ENCODE measurements at places on chromosomes 1 and 21.

- H3K4me3 ChIP-seq, result no peak overlapping the region
- no peaks in the 10 kb centered on the region for H3K27me3 ChIP-seq
- H3K36me3 ChIP-seq, result peaks cover 6% of the 10 kb centered on the region
- no peak overlapping the region for H3K27ac ChIP-seq
Observed at GRCh38 chr1:156236164-156236563, 5.8 kb upstream of the BGLAP start.

- H3K4me3 ChIP-seq, result no peak overlapping the region
- no peaks in the 10 kb centered on the region for H3K36me3 ChIP-seq
- DNase-seq, result no peak
- no peaks in the 10 kb centered on the region for H3K27me3 ChIP-seq
Observed at GRCh38 chr1:53553734-53554509, 94.7 kb downstream of the DMRTB1 start.

GRCh38 chr1:19081218-19081893, 124.9 kb upstream of the IFFO2 start:
- no peak overlapping the region for H3K27ac ChIP-seq
- no peak overlapping the region for H3K4me3 ChIP-seq
- no peaks in the 10 kb centered on the region for H3K4me1 ChIP-seq
- DNase-seq, result peak; percentile 35

GRCh38 chr1:174818951-174819350, 180.8 kb upstream of the CACYBP start:
- no peak overlapping the region for H3K4me3 ChIP-seq
- H3K27ac ChIP-seq, result no peak overlapping the region
- no peak for DNase-seq
- no peaks in the 10 kb centered on the region for H3K4me1 ChIP-seq

GRCh38 chr21:39003982-39004633, 179.1 kb downstream of the PSMG1 start:
- DNase-seq, result peak; percentile 51
- no peak overlapping the region for H3K27ac ChIP-seq
- no peaks in the 10 kb centered on the region for H3K27me3 ChIP-seq
- H3K4me1 ChIP-seq, result no peaks in the 10 kb centered on the region
- H3K4me3 ChIP-seq, result no peak overlapping the region

- H3K36me3 ChIP-seq, result no peaks in the 10 kb centered on the region
- no peak overlapping the region for H3K4me3 ChIP-seq
- DNase-seq, result no peak
- H3K27me3 ChIP-seq, result no peaks in the 10 kb centered on the region
- H3K27ac ChIP-seq, result no peak overlapping the region
Observed at GRCh38 chr1:223253916-223254315, 110.1 kb downstream of the SUSD4 start.

GRCh38 chr1:153805886-153806719, 30.9 kb downstream of the SLC27A3 start:
- H3K36me3 ChIP-seq, result peaks cover 10% of the 10 kb centered on the region
- no peak overlapping the region for H3K4me3 ChIP-seq
- H3K27me3 ChIP-seq, result no peaks in the 10 kb centered on the region
- no peak for DNase-seq

- H3K27me3 ChIP-seq, result no peaks in the 10 kb centered on the region
- no peak overlapping the region for H3K27ac ChIP-seq
- no peaks in the 10 kb centered on the region for H3K4me1 ChIP-seq
- no peak for DNase-seq
- H3K4me3 ChIP-seq, result no peak overlapping the region
- H3K36me3 ChIP-seq, result no peaks in the 10 kb centered on the region
Observed at GRCh38 chr1:34695580-34695979, 59.3 kb upstream of the GJB5 start.

DNA sequence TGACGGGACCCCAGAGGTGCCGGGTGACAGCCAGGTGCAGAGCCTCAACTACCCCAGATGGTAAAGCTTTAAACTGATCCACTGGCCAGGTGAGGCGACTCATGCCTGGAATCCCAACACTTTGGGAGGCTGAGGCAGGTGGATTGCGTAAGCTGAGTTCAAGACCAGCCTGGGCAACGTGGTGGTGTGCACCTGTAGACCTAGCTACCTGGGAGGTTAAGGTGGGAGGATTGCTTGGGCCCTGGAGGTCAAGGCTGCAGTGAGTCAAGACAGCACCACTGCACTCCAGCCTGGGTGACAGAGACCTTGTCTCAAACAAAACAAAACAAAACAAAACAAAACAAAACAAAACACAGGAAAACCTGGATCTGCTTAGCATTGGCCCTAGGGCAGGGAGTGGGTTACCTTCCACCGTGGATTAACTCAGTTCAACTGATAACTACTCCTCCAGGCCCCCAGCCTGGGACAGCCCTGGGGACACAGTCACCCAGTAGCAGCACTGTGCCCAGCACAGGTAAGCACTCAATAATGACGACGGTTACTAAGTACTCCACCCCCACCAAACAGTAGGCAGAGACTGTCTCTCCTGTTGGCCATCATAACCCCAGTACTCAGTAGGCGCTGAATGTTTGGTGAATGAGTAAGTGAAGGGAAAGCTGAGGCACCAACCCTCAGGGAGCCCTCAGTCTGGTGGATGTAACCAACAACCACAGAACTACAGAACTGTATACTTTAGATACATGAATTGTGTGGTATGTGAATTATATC, 21.6 kb downstream of the SLC66A1 start:
- H3K4me1 ChIP-seq, result peaks cover 2% of the 10 kb centered on the region
- no peaks in the 10 kb centered on the region for H3K27me3 ChIP-seq
- no peak for DNase-seq
- H3K36me3 ChIP-seq, result no peaks in the 10 kb centered on the region
- H3K4me3 ChIP-seq, result no peak overlapping the region

DNA sequence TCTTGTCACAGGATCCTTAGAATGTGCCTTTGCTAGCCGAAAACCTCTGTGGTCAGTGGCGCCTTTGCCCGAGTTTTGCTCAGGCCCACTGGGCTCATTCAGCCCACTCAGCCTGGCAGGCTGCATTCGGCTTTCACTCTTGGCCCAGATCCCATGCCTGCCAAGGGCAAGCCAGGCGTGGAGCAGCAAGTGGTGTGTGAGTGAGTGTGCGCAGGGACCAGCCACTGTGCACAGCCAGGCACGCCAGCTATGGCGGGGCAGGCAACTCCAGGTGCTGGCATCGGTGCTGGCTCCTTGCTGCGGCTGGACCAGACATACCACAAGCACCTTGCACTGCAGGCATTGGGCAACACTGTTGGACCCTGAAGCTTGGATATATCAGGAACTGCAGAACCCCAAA, 1145.1 kb upstream of the NCAM2 start:
- no peak for DNase-seq
- no peaks in the 10 kb centered on the region for H3K27me3 ChIP-seq
- H3K4me3 ChIP-seq, result no peak overlapping the region
- H3K27ac ChIP-seq, result no peak overlapping the region

DNA sequence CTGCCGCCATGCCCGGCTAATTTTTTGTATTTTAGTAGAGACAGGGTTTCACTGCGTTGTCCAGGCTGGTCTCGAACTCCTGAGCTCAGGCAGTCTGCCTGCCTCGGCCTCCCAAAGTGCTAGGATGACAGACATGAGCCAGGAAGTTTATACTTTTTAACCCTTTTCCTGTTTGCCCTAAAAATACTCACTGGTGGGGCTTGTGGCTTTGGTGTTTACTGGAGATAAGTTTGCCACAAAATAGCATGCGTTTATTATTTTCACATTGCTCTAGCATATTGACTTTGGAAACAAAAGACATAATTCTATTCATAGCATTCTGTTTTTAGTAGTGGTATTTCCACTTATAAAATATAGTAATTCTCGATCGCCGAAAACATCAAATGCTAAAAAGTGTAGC, 19.8 kb upstream of the GTF2B start:
- no peaks in the 10 kb centered on the region for H3K27me3 ChIP-seq
- DNase-seq, result no peak
- H3K4me1 ChIP-seq, result no peaks in the 10 kb centered on the region
- H3K36me3 ChIP-seq, result no peaks in the 10 kb centered on the region
- H3K27ac ChIP-seq, result no peak overlapping the region

- DNase-seq, result no peak
- no peaks in the 10 kb centered on the region for H3K36me3 ChIP-seq
- no peaks in the 10 kb centered on the region for H3K27me3 ChIP-seq
Observed at GRCh38 chr1:84253891-84254290, 47.6 kb upstream of the SAMD13 start.

DNA sequence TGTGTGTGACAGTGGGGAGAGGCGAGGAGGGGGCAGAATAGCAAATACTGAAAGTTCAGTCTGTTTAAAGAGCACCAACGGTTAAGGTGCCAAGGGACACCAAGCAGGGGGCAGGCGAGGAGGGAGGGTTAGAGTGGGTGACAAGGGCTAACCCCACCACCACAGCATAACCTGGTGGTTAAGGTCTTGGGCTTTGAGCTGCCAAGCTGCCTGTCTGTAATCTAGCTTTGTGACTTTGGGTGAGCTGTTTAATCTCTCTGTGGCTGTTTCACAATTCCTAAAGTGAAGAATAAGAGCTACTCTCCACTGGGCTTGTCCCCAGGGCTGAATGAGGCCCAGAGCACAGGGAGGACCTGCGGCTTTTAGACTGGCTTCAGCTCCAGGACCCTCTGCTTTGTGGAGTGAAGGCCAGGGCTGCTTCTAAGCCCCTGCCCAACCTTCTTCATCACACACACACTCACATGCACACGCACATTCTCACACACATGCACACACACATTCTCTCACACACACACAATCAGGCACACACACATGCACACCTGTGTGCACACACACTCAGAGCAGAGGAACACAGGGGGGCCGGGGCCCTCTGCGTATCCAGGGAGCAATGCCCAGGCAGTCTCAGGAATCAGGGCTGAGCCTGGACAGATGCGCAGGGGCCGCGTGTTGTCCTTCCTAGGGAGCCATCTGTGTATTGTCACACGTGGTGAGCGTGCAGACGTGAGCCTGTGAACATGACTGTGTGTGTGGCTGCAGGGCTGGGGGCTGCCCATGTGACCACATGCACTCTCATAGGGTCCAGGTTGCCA, 101.6 kb upstream of the TARDBP start:
- no peak overlapping the region for H3K27ac ChIP-seq
- no peaks in the 10 kb centered on the region for H3K27me3 ChIP-seq

- H3K27ac ChIP-seq, result no peak overlapping the region
- H3K4me3 ChIP-seq, result no peak overlapping the region
- no peaks in the 10 kb centered on the region for H3K4me1 ChIP-seq
- no peaks in the 10 kb centered on the region for H3K27me3 ChIP-seq
Observed at GRCh38 chr1:230915078-230915477, 46.8 kb upstream of the C1orf198 start.

DNA sequence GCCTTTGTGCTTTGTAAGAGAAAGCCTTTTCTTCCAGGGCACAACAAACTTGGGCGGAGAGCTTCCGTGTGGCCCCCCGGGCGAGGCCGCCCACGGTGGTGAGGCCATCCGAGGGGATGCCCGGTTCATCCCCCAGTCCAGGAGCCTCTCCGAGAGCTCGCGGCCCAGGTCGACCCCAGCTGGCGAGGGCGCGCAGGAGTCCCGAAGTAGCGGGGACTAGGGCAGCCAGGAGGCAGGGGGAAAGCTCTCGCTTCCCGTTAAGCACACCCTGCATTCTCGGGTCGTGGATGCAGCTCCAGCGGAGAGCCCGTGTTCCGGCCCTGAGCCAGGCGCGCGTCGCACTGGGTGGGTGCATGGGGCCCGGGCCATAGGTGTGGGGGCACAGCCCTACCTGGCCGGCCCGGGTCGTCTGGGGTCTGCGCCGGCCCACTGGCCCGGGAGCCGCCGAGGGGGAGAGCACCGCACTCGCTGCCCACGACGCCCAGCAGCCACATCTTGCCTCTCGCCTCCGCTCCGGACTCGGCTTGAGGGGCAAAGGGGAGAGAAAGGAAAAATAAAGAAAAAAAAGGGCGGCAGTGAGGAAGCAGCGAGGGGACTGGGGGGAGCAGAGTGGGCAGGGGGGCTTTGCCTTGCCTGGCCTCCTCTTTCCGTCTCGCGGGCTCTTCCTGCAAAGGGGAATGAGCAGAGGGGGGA, 1.8 kb downstream of the RNF220 start:
- H3K36me3 ChIP-seq, result no peaks in the 10 kb centered on the region
- H3K4me3 ChIP-seq, result peak overlapping the region; percentile 17
- H3K4me1 ChIP-seq, result peaks cover 2% of the 10 kb centered on the region
- peaks cover 39% of the 10 kb centered on the region for H3K27me3 ChIP-seq
- peak; percentile 35 for DNase-seq
- no peak overlapping the region for H3K27ac ChIP-seq

GRCh38 chr1:90411185-90411584, 305.9 kb downstream of the BARHL2 start:
- H3K4me3 ChIP-seq, result no peak overlapping the region
- H3K27me3 ChIP-seq, result no peaks in the 10 kb centered on the region
- no peak overlapping the region for H3K27ac ChIP-seq
- DNase-seq, result no peak
- H3K4me1 ChIP-seq, result no peaks in the 10 kb centered on the region

DNA sequence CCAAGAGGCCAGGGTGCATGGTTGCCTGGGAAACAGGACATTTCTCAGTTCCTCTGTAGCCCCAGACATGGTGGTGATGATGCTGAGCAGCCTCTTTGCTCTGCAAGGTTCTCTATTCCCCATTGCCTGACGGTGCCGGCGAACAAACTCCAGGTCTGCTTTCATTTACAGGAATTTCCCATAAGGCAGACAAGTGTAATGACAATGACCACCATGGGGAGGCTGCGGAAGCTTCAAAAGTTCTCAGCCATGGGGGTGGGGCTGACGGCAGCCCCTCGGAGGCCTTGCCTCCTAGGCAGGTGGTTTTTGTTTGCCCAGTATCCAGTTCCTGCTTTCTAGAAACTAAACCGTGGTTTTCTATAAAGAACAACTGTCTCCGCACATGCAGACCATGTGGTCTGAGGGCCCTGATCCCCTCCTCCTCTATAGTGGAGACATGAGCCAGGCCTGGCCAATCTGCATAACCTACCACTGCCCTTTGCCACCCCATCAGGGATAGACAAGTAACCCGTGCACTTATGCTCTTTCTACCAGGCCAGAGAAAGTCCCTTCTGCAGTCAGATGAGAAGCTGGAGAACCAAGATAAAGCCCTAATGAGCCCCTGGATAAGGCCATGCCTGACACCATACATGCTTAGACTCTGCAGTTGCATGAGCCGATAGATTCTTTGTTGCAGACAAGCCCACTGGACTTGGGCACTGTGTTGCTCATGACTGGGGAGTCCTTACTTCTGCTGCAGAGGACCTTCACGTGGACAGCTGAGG, 54.1 kb downstream of the LDLRAD2 start:
- H3K27me3 ChIP-seq, result no peaks in the 10 kb centered on the region
- H3K4me3 ChIP-seq, result no peak overlapping the region
- peak; percentile 76 for DNase-seq

DNA sequence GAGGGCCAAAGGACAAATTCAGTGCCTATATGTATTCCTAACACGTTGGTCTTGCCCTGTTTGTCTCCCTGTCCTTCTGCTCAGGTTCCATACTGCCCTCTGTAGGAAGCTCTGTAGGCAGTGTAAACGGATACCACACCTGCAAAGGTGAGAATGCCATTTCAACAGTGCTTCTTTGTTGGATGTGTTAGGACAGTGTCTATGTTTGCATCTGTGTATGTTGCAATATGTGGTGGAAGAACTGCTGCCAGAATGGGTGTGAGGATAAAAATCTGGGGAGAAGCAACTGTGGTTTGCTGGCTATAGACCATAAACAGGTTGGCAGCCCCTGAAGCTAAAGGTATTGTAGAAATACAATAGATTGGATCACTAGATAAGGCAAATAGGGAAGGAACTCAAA, 113.1 kb upstream of the BMP8A start:
- no peaks in the 10 kb centered on the region for H3K27me3 ChIP-seq
- peak; percentile 81 for DNase-seq
- no peaks in the 10 kb centered on the region for H3K4me1 ChIP-seq
- H3K4me3 ChIP-seq, result no peak overlapping the region
